ENCODE measurements at places on chromosomes 7 and 10.

- no peak for DNase-seq
Measured at GRCh38 chr10:16986406-16987205, 143.0 kb downstream of the CUBN start.

- DNase-seq: no peak
Measured at GRCh38 chr10:100330079-100330478, at the start of gene PKD2L1. Gene PKD2L1 (minus strand): TSS chr10:100330228. CDS start chr10:100330103, 125 bp downstream.

GRCh38 chr7:103990991-103991390, 1.5 kb upstream of the RELN start:
- DNase-seq: no peak

- peak; percentile 75 for DNase-seq
Measured at GRCh38 chr10:132508581-132509443, 28.8 kb upstream of the INPP5A start.

DNA sequence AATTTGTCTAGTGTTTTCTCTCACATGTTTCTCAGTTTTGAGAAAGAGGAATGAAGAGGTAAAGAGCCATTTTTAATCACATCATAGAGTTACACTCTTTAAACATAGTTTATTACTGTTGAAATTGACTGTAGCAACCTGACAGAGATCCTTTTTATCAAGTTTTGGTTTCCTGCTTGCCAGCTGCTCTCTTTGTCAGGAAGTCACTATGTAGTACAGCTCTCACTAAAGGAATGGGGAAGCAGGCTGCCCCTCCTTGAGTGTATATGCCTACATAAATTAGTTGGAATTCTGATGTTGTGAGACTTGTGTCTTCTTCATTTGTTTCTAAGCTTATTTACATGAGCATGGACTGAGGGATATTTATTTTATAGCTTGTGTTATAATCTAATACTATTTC, 1274.0 kb upstream of the CELF2 start:
- DNase-seq: no peak

DNA sequence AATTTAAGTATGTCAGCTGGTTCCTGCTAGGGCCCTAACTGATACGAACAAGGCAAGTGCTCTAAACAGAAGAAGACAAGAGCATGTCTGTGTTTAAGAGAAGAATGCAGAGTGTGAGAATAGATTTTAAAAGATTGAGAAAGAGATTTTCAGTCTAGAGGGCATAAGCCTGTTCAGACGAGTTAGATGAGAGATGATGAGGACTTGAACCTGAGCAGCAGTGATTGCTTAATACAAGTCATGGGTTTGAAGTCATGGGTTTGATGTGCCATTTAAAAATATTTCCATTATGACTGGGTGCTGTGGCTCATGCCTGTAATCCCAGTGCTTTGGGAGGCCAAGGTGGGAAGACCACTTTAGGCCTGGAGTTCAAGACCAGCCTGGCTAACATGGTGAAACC, 108.9 kb upstream of the PLXDC2 start:
- DNase-seq: no peak

- DNase-seq: no peak
Measured at GRCh38 chr10:88804083-88804812, 1.7 kb downstream of the LIPM start.

All from heart left ventricle (tissue), 16 donors.